ENCODE measurements at places on chromosomes 16 and 17. TPM values are rescaled to one million over a fixed set of nuclear protein-coding genes. Genes with fewer than 3 reads are reported as not detected.

DNA sequence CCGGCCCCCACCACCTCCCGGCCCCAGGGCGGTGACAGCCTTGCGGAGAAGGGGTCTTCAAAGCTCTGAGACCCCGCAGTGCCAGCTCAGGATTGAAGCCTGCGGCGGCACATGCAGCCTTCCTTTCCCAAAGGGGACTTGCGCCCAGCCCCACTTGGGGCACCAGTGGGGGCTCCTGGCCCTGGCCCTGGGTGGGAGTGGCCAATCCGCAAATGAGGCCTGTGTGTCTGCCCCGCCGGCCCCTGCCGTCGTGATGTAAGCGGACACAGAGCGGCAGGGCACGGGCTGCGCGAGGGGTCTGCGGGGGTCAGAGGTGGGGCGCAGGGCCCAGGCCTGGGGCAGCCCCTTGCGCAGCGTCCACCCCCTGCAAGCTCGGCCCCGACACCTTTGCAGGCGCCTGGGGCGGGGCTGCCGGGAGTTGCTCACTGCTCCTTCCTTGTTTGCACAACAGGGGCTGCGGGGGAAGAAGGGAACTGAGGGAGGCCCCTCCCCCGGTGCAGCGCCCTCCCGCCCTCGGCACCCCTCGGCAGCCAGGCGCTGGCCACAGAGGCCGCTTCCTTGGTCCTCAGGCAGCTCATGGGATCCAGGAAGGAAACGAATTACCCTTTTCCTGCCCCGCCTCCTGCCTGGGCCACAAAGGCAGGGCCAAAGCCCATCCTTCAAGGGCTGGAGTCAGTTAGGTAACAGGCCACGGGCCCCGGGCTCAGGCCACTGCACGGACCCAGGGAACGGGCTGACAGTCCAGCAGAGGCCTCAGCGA, 2.9 kb downstream of the SLC16A3 start:
- H3K36me3 ChIP-seq: no peaks in the 10 kb centered on the region
- H3K27ac ChIP-seq: peak overlapping the region; percentile 16
- H3K4me1 ChIP-seq: peaks cover 41% of the 10 kb centered on the region
- no peaks in the 10 kb centered on the region for H3K27me3 ChIP-seq

GRCh38 chr16:72242757-72243156, 70.8 kb upstream of the PMFBP1 start:
- DNase-seq: no peak
- H3K27me3 ChIP-seq: no peaks in the 10 kb centered on the region
- no peak overlapping the region for H3K27ac ChIP-seq
- no peaks in the 10 kb centered on the region for H3K4me1 ChIP-seq
- no peak overlapping the region for H3K4me3 ChIP-seq

DNA sequence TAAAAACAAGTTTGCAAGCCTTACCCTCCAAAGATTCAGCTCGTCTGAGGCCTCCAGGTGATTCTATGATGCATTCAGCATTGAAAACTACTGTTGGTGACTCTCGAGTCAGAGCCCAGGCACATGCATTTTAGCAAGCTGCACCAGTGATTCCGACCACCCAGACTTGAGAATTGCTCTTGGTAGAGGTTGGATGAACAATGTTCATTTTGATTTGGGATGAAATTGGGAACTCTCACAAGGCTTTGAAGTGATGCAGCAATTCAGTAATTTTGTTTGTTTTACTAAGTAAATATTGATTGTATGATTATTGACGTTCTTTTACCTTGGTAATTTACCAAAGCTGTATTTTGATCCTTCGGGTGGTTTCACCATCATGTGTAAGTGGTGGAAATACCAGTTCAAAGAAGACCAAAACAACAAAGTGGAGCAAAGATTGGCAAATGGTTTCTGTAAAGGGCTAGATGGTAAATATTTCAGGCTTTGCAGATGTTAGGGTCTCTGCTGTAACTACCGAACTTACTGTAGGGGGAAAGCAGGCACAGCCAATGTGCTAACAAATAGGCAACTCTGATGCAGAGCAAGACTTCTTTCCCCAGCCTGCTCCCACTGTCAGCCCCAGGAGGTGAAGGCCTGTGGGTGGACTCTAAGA, 11.8 kb downstream of the ALDH3A2 start:
- DNase-seq: no peak
- H3K4me3 ChIP-seq: no peak overlapping the region
- no peaks in the 10 kb centered on the region for H3K27me3 ChIP-seq
- H3K36me3 ChIP-seq: peaks cover 88% of the 10 kb centered on the region

- no peak overlapping the region for H3K4me3 ChIP-seq
- no peaks in the 10 kb centered on the region for H3K36me3 ChIP-seq
These were observed 26.5 kb upstream of the ZFHX3 start for GRCh38 chr16:73074382-73074781.

GRCh38 chr17:59287891-59288290, 43.6 kb upstream of the YPEL2 start:
- no peak overlapping the region for H3K4me3 ChIP-seq
- no peaks in the 10 kb centered on the region for H3K36me3 ChIP-seq
- H3K4me1 ChIP-seq: peaks cover 11% of the 10 kb centered on the region
- no peaks in the 10 kb centered on the region for H3K27me3 ChIP-seq
- DNase-seq: no peak
- H3K27ac ChIP-seq: no peak overlapping the region

DNA sequence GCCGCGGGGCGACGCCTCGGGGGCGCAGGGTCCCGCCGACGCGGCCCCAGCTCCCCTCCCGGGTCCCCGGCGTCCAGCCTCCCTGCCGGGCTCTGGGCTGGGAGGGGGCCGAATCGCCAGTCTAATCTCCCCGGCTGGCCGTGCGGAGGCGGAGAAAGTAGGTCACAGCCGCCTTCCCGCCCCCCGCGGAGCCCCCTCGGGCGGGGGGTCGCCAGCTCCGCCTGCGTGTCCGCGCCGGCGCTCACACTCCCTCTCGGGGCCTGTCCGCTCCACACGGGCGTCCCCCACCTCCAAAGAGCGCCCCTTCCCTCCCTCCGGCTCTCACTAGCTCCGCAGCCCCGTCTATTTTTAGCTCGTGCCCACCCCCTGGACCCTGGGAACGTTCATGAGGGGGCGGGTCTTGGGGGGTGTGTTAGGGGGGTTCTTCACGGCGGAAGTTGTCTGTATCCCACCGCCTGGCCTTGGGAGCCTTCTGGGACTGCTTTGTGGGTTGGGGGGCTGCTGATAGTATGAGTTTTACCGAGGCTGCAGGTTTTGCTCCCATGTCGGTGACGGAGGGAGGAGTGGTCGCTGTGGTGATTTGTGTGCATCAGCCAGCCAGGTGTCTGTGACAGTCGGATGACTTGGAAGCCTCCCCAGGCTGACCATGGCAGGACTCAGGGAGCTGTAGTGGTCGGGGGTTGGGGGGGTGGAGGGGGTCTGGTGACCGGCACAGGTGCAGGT, 1.1 kb downstream of the ATP1B2 start:
- DNase-seq: no peak
- no peaks in the 10 kb centered on the region for H3K36me3 ChIP-seq
- no peak overlapping the region for H3K4me3 ChIP-seq
- no peaks in the 10 kb centered on the region for H3K4me1 ChIP-seq
- no peak overlapping the region for H3K27ac ChIP-seq

DNA sequence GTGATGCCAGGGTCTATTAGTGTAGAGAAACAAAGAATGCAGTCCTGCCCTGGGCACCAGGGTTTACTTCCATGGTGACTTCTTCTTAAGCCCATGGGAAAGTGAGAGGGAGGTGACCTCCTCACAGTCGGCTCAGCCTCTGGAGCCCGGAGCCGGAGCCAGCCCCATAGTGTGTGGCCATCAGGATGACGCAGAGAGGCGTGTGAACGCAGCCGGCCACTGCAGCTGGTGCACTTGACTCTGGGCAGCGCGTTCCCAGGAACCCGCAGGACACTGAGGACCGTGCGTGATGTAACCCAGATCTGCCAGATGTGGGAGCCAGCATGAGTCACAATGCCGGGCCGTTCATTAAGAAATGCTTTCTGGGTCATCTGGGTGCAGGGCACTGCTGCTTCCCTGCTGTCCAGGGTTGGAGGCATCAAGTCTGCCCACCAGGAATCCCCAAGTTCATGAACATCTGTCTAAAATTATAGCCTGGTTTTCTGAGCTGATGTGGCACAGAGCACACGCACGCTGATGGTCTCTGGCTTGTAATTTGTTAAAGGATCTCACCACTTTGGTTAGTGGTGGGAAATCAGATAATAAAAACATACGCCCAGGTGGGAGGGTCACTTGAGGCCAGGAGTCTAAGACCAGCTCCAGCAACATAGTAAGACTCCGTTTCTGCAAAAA, 114.1 kb downstream of the PITPNC1 start:
- peak overlapping the region; percentile 50 for H3K4me3 ChIP-seq
- DNase-seq: peak; percentile 83
- H3K27me3 ChIP-seq: no peaks in the 10 kb centered on the region

DNA sequence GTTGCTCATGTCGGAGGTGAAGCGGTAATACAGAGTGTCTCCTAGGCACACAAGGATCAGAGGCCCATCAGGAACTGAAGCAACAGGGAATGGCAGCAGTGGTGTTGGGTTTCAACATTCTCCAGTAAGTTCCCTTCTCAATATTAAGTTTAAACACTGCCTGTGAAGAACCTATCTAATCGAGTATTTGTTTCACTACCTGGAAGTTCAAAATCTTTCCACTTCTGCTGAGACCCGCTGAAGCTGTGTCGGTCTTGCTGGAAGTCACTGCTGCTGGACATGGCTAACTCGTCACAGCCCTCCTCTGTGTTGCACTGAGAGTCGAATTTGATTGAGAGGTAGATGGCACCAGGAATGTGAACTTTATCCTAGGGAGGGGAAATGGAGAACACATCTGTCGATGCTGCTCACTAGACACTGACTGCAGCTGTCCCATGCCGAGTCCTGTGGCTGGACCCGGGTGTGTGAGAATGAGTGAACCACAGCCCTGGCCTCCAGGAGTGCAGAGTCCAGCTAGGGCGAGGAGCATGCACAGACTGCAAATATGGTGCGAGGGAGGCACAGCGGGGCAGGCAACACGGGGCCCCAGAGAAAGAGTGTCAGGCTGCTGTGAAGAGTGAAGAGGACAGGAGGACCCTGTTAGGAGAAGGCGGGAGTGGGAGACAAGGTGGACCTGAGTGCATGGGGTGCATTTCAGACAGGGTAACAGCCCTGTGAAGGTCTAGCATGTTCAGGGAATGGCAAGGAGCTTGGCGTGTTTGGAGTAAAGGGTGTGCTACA, 50.1 kb upstream of the ATP2A3 start:
- no peak for DNase-seq
- H3K4me1 ChIP-seq: no peaks in the 10 kb centered on the region
- no peaks in the 10 kb centered on the region for H3K27me3 ChIP-seq
- peaks cover 9% of the 10 kb centered on the region for H3K36me3 ChIP-seq
- H3K27ac ChIP-seq: no peak overlapping the region

- H3K27ac ChIP-seq: no peak overlapping the region
- H3K4me3 ChIP-seq: no peak overlapping the region
- no peaks in the 10 kb centered on the region for H3K36me3 ChIP-seq
- no peaks in the 10 kb centered on the region for H3K4me1 ChIP-seq
These were observed 385.7 kb upstream of the TNRC6C start for GRCh38 chr17:77572851-77573250.

- no peaks in the 10 kb centered on the region for H3K36me3 ChIP-seq
- DNase-seq: no peak
- no peaks in the 10 kb centered on the region for H3K4me1 ChIP-seq
These were observed 18.7 kb downstream of the CD300A start for GRCh38 chr17:74485022-74485743.

DNA sequence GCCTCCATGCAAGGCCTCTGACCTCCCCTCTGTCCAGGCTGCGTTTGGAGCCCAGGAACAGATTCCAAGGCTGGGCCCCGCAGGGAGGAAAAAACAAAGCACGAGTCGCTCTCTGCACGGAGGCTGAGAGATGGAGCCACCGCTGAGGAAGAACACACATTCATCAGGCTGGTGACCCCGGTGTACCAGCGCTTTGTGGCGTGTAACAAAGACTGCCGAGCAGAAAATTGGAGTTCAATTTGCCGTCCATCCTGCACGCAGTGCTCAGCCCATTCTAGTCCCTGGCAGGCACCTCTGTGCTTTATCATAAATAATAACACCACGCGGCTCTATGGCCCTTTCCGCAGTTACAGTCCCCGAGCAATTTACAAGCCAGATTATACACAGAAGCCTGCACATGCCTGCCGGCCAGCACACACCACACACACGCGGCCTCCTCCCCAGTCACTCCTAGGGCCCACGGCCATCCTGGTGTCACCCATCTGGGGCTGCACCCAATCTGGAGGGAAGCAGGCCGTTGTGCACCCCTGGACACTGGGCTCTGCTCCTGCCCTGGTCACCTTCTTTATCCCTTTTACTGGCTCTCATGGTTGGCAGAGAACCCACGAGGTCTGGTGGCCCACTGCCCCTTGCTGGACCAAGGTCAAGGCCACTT, 124.4 kb downstream of the SDK2 start:
- H3K27me3 ChIP-seq: peaks cover 99% of the 10 kb centered on the region
- H3K4me1 ChIP-seq: no peaks in the 10 kb centered on the region
- no peak overlapping the region for H3K27ac ChIP-seq
- H3K36me3 ChIP-seq: no peaks in the 10 kb centered on the region
- H3K4me3 ChIP-seq: no peak overlapping the region

DNA sequence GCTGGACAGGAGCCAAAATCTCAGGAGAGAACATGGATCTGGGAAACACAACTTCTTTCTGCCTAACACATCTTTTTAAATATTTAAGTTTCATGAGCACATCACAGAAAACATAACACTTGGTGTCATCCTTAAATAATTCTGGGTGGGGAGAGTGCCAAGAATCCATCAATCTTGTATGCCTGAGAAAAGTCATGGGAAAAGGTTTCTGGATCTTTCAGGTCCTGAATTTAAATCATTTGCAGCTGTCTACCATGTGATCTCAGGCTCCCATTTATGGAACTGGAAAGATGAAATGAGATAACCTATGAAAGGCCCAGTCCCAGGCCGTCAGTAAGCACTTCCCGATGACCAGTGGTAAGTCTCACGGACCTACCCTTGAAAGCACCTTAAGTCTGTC, 15.1 kb downstream of the CDH11 start:
- H3K27ac ChIP-seq: no peak overlapping the region
- no peaks in the 10 kb centered on the region for H3K36me3 ChIP-seq
- H3K4me3 ChIP-seq: no peak overlapping the region
- DNase-seq: no peak

DNA sequence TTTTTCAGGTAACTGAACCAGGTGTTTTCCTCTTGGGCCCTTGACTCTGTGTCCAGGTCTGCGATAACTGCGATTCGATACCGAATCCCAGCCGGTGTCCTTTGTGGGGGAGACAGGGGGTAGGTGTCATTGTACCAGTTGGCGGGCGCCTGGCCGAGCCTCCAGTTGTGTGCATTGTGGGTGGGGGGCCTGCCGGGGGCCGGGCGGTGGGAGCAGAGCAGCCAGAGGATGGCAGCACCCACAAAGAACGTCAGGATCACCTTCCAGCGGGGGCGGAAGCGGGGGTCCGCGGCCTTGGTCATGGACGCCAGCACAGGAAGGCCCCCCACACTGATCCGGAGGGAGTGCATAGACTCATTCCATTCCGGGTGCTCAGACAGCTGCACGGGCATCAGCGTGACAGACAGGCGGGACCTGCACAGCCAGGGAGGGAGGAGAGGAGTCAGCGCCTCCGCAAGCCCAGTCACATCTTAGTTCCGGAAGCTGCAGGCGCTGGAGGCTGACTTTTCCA, 12.3 kb downstream of the CANT1 start:
- no peaks in the 10 kb centered on the region for H3K27me3 ChIP-seq
- peaks cover 22% of the 10 kb centered on the region for H3K36me3 ChIP-seq
- no peak for DNase-seq
- H3K4me1 ChIP-seq: peaks cover 34% of the 10 kb centered on the region
- H3K4me3 ChIP-seq: no peak overlapping the region

Gene KRT32
- not detected for total RNA-seq

Gene ARHGAP23
- 129 TPM for total RNA-seq

Gene MYLK3
- total RNA-seq: 0.68 TPM

Gene KRT35
- not detected for total RNA-seq

Gene CCNF
- 69.0 TPM for total RNA-seq

Gene MMP28
- total RNA-seq: 6.4 TPM

Gene CLEC10A
- total RNA-seq: not detected

Gene FBXL20
- 18.8 TPM for total RNA-seq

Gene HLF
- not detected for total RNA-seq
